T-helper 9 cell (primary cell): ENCODE measurements at places on chromosomes 13 and 19.

GRCh38 chr19:12733369-12734214, 892 bp downstream of the TRIR start:
- DNase-seq = no peak

DNA sequence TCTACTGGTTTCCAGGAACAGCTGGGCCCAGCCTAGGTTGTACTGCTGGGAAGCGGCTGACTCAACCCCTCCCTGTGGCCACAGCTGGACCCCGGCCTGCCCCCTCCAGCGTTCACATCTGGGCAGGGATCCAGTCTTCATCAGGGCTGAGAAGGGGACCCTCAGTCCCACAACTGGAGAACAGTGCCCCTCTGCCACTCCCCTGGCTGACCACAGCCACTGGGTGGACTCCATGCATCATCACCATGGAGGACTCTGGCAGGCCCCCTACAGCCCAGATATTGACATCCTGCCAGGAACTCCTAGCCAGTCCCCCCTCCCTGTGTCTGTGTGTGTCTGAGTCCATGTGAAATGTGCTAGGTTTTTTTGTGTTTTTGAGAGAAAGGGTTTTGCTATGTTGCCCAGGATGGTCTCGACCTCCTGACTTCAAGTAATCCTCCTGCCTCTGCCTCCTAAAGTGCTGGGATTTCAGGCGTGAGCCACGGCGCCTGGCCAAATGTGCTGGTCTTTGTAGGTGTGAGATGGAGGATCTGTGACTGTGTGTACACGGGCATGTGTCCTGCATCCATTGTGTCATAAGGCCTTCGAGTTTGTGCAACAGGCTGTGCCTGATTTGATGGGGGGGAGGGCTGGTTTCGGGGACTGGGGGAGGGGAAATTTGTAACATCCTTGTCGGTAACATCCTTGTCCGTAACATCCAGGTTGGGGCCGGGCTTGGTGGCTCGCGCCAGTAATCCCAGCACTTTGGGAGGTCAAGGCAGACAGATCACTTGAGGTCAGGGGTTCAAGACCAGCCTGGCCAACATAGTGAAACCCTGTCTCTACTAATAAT, 4.0 kb upstream of the HOOK2 start:
- DNase-seq = no peak

- no peak for DNase-seq
Observed at GRCh38 chr13:79289571-79289970, 116.5 kb downstream of the RBM26 start.

DNA sequence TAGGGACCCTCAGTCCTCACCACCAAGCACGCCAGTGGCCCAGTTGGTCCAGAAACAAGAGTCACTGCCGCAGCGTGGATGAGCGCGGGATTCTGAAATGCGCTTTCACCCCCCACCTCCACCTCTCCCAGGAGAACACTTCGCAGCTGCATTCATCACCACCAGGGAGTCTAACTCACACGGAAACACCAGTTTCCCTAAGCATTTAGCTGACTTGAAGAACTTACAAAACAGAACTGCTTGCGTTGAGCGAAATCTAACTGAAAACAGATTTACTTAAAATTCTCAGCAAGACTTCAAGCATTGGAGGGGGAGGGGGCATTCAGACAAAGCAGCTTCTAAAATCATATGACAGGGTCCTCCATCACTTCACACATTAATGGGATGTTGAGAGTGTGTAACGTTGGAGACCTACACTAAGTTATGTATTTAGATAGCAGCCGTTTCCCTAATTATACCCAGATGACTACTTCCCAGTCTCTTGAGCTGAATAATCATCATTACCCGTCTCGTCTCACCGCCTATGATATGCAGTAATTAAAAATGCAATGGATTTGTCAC, 258.2 kb upstream of the IRS2 start:
- no peak for DNase-seq

- DNase-seq = no peak
Observed at GRCh38 chr19:43126720-43127119, 44.2 kb upstream of the PSG2 start.

- no peak for DNase-seq
Observed at GRCh38 chr13:78758549-78758948, 99.6 kb upstream of the OBI1 start.

- DNase-seq = no peak
Observed at GRCh38 chr13:49140910-49141611, 79.1 kb upstream of the MLNR start.

DNA sequence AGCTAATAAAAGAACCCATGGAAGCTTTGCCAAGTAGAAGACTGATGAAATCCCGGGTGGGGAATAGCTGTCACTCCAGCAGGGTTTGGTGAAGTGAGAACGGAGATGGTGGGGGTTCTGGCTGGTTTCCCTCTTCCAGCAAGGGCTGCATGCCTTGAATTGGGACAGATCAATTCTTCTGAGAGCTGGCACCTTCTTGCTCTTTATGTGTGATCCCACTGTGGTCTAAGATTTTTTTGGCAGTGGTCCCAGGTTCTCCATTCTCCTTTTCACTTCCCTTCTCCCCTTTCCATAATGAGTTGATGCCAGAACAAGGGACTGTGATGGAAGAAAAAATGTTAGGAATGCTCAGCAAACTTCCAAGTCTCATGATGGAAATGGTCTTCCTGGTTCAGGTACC, 50.0 kb downstream of the TNFSF11 start:
- DNase-seq = no peak

- DNase-seq = no peak
Observed at GRCh38 chr19:29643361-29643935, 21.8 kb upstream of the PLEKHF1 start.

GRCh38 chr13:37657134-37657533, 58.6 kb upstream of the POSTN start:
- DNase-seq = no peak

DNA sequence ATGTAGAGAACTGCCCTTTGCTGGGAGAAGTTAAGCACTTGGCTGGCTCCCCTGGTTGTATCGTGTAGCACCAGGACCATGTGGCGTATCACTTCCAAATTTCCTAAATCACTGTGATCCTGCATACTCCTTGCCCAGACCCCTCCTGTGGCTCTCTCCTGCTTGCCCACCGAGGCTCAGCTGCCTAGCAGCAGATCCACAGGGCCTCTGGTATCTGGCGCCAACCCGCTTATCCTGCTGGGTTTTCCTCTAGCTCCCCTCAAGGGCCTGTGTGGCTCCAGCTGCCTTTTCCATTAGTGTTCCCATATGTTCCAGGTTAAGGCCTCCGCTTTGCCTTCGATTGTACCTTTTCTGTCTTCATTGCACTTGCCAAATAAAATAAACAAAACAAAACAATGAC, 16.5 kb downstream of the LRCH1 start:
- no peak for DNase-seq
